Activated T-cell treated with anti-CD3 and anti-CD28 coated beads for 24 hours (primary cell): ENCODE measurements at places on chromosomes 2 and 18.

- DNase-seq = no peak
Measured at GRCh38 chr2:71008342-71008741, 13.7 kb upstream of the TEX261 start.

GRCh38 chr18:57754577-57755338, 48.4 kb downstream of the ATP8B1 start:
- DNase-seq = no peak

GRCh38 chr2:74982577-74982976, 24.1 kb downstream of the POLE4 start:
- no peak for DNase-seq

- DNase-seq = no peak
Measured at GRCh38 chr2:3730646-3731045, 27.3 kb downstream of the DCDC2C start.

DNA sequence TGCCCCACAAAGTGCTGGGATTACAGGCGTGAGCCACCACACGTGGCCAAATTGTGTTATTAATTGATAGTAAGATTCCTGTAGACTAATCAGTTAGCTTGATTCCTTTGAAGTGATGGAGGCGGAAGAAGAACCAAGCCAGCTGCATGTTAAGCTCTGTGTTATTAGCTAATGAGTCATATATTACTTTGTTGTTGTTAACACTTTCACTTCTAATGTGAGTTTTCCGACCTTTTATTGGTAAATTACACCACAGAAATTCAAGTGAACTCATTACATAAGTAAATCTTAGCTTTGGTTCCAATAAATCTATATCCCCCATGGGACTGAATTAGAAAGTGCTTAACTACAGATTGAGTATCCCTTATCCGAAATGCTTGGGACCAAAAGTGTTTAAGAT, 20.3 kb downstream of the CHMP1B start:
- DNase-seq = no peak

GRCh38 chr2:239724851-239725550, 300.1 kb downstream of the NDUFA10 start:
- no peak for DNase-seq

GRCh38 chr2:22855081-22855480, 529.9 kb upstream of the KLHL29 start:
- no peak for DNase-seq

DNA sequence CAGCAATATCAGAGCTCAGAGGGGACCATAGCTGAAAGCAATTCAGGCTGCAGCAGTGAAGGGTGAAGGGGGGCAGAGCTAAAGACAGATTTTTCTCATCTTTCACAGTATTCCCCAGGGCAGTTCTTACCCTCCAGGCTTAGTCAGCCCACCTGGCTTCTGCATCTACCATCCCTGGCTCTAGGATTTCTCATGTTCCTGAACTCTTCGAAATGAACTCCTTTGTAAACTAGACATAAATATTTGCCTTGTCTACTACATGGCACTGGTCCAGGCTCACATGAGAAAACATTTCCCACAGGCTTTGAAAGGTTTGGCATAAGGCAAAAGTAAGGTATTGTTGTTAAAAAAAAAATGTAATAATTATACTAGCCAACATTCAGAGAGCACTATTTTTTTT, 23.6 kb upstream of the NEB start:
- DNase-seq = no peak

- DNase-seq = no peak
Measured at GRCh38 chr18:13565228-13565627, 161.1 kb downstream of the FAM210A start.

GRCh38 chr2:227717687-227718567, at the start of gene SLC19A3:
Gene SLC19A3, minus strand, starts transcription at chr2:227718028. Its CDS starts 15,710 bp downstream, at chr2:227702318.
- DNase-seq = no peak

DNA sequence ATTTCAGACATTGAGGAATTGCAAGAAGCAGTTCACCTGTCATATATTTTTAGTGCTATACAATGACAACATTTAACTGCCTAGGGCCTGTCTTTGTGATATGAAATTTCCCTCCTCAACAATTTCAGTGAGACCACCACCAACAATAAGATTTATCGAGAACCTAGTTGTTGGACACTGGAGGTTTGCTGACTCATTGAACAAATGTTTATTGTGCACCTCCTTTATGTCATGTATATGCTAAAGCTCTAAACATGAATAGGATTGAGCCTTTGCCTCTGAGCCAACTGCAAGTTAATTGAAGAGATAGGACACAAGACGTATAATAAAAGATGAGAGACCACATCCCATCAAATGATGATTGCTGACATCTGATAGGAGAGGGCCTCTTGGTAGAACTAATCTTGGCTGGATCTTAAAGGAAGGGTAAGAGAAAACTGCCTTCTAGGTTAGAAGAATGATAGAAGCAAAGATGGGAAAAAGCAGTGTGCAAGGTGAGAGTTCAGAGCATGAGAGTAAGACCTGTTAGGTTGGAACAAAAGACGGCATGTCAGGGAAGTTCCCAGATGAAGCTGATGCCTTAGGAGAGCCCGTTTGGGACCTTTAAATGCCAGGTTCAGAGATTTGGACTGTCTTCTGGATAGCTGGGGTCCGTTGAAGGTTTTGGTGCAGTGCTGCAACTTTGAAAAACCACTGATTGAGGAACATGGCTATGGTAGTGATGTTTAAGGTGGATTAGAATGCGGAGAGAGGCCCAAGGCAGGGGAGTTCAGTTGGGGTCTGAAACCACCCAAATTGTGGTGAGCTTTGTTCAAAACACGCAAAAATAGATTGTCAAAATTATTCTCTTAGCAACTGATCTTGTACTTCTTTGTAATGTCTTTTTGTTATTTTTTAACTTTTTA, 133.0 kb upstream of the EML6 start:
- no peak for DNase-seq

GRCh38 chr2:446963-447530, 159.2 kb upstream of the ALKAL2 start:
- no peak for DNase-seq

GRCh38 chr2:157492189-157492773, 48.4 kb upstream of the CYTIP start:
- DNase-seq = peak; percentile 71

DNA sequence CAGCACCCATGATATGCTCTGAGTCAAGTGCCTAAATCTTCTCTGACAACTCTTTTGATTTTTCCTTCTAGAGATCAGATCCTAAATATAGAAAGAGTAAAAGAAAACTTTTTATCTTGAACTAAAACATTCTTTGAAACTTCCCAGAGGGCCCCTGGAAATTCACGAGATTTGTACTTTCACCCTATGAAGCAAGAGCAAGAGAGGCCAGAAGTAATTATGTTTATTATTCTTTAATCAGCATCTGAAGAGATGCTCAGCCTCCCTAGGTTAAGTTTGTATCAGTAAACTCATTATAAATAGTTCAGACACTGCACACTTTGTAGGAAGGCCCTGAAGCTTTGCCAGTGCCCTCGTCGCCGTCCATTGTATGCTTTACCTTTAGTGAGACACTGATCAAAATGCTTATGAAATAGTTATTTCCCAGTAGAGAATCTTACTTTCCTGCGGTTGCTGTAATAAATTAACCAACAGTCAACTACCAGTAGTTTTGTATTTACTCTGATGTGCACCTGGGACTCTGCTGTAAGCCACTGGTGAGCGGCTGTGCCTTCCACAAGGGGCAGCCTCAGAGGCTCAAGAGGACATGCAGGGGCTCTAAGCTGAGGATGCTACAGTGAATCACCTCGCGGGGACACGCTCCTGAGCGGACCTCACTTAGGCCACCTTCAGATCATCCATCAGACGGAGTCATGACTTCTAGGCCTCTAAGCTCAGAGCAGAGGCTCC, 71.9 kb downstream of the BIN1 start:
- DNase-seq = no peak

- no peak for DNase-seq
Measured at GRCh38 chr2:179898873-179899272, 37.5 kb upstream of the ZNF385B start.

DNA sequence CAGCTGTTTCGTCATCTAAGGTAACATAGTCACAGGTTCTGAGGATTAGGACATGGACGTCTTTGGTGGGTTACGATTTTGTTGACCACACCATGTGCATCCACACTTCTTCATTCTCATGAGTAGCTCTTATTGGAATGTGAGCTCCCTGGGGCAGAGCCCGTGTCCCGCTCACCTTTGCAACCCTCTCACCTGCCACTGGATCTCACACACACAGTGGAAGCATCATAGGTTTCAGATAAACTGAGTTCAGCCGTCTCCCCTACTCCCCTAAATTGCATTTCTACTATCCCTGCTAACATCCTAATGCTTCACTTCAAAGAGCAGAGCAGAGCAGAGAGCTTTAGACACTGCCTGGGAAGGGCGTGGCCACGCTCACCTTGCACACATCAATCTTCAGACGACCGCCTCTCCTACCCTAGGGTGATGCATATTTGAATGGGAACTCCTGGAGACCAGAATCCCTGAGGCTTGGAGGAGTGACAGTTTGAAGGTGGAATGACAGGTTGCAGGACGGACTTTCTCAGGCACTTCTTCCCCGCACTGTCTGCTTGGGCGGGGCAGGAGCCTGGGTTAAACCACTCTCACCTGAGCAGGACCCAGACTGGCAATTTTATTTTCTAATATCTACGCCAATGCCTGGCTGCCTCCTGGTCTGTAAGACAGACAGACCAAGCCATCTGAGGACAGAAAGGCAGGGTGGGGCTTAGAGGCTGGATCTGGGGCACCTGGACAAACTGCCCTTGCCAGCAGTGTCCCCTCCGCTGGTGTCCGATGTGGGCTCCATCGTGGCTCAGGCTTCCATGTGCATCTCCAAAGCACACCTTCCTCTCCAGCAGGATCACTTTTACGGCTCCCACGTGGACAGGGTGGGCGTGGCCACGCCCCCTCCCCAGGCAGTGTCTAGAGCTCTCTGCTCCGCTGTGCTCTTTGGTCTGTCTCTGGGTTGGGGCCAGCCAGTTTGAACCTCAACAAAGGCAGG, 229.5 kb upstream of the COPS8 start:
- no peak for DNase-seq

DNA sequence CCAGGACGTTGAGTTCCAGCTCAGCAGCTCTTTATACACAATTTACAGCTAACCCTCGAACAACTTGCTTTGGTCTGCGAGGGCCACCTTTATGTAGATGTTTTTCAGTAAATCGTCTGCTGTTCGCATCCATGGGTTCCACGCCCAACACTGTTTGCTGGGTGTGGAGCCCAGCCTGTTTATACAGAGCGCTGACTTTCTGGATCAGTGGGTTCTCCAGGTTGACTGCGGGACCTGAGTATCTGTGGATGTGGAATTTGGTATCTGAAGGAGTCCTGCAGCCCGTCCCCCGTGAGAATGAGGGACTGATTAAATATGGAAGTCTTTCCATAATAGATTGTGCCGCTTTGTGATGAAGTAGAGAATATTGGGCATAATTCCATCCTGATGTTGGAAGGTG, 2.9 kb downstream of the CTDP1 start:
- no peak for DNase-seq

DNA sequence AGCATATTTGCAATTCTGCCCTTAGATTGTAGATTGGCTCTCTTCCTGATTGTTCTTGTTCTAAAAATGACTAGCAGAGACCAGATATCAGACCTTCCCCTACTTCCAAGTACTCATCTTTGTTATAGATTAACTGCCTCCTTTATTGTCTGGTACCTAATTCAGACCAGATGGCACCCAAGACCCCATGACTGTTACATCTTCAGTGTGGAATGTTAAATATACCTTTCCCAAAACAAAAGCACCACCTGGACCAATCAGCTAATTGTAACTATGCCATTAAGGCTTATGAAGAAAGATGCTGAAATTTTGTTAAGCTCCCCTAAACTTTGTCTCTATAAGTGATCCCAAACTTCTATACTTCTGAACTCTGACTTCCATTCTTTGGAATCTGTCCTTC, 12.0 kb upstream of the TFPI start:
- no peak for DNase-seq

DNA sequence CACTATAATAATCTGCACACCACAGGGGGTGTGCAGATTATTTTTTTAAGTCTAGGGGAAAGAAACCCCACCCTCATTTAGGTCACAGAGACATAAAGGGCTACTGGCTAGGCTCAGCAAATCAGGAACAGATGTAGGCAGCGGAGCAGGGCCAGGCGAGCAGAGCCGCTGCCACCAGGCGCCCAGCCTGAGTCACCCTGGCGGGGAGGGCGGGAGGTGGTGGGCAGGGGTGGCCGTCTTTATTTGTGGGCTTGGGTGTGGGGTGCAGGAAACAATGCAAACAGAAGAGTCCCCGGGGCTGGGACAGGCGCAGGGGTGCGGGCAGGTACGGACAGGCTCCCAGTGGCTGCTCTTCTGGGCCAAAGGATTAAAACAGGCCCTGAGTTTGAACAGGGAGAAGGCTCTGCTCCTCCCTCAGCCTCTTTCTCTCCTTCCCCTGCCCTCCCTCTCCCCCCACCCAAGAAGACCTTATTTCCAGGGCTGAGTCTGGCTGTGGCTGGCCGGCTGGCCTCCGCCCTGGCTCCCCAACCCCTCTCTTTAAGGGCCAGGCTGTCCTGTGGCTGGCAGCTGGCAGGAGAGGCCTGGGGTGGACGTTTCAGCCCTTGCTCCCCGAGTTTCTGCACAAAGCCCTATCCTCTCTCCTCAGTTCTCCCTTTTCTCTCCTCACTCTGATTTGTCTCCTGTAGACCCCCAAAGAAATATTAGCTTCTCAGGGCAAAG, 142.9 kb upstream of the SMAD2 start:
- no peak for DNase-seq

GRCh38 chr2:39468579-39469451, 31.7 kb upstream of the MAP4K3 start:
- DNase-seq = no peak

DNA sequence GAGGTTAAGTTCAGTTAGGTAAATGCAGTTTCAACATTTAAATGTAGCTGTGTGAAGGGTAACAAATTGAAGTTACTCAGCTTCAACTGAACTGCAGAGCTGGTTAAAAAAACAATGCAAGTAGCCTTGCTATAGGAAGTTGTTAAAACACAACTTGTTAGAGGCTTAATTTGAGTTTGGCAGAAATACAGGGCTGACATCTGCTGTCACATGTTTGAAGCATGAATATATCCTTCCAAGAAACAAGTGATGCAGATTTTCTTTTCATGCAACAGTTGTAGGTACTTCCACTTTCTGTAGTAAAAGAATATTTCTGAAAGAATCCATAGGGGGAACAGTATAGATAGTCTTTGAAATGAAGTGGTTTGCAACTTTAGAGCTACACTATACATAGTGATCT, 208.7 kb upstream of the RASGRP3 start:
- DNase-seq = no peak

GRCh38 chr2:97763176-97763845, 49.9 kb downstream of the ZAP70 start:
- DNase-seq = no peak

GRCh38 chr18:31444142-31444541, 3.4 kb upstream of the DSG3 start:
- DNase-seq = no peak

DNA sequence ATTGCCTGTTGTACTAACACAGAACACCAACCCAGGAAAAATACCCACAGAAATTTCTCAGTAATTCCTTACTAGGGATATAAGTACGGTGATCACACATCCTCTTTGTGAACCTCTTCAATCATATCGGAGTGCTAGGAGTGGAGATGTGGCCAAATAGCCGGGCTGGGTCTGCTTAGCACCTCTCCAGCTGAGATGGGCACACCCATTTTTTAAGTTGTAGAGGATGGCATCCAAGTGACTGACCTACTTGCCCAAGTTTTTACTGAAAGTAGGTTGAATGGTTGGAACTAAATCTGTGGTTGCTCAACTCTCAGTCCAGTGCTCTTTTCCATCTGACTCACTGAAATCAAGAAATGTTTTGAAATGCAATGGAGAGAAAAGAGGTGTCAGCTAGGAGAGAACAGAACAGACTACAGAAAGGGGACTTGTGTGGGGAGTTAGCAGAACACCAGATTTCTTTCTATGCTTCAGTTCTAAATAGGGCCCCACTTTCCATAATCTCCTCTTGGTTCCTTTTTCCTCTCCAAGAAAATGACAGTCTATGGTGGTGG, 68.7 kb upstream of the FSHR start:
- DNase-seq = no peak

- DNase-seq = no peak
Measured at GRCh38 chr2:173077506-173078177, 2.0 kb downstream of the MAP3K20 start.
